ENCODE measurements at places on chromosomes 4 and X.

DNA sequence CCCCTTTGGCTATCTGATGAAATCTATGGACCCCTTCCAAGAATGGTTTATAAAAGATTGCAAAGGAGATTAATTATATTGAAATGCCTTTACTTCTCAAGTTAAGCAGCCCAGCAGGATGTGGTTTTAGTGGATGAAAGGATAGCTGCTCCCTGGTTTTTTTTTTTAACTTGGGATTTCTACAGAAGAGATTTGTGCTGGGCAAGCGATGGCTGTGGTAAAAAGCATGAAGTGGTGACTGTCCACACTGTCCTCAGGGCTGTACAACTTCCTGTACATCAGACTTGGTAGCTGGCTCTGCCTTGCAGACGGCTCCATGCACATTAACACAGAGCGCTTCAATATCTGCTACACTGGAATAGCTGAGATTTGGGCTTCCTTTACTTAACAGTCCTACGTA is 321.7 kb downstream of the DHX15 start:
- no peak for DNase-seq

DNA sequence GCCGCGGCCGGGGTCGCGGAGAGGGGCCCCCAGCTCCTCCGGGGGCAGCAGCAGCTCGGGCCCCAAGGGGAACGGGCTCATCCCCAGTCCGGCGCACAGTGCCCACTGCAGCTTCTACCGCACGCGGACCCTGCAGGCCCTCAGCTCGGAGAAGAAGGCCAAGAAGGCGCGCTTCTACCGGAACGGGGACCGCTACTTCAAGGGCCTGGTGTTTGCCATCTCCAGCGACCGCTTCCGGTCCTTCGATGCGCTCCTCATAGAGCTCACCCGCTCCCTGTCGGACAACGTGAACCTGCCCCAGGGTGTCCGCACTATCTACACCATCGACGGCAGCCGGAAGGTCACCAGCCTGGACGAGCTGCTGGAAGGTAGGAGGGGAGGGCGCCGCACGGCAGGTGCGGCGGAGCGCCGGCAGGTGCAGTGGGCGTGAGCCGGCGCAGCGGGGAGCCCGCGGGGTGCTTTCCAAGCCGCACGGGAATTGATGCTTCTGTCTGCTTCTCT is 886 bp downstream of the DCLK2 start:
- DNase-seq = no peak

- no peak for DNase-seq
Observed at GRCh38 chr4:77040854-77041725, 34.7 kb downstream of the CCNI start.

GRCh38 chr4:2642968-2643367 is 106.5 kb downstream of the FAM193A start:
- no peak for DNase-seq

- DNase-seq = no peak
Observed at GRCh38 chrX:38400389-38400910, 48.0 kb downstream of the OTC start.

- DNase-seq = no peak
Observed at GRCh38 chr4:80876810-80877209, 153.7 kb upstream of the BMP3 start.

GRCh38 chr4:52015366-52015765 is 4.8 kb downstream of the LRRC66 start:
- DNase-seq = no peak
